ENCODE measurements at places on chromosomes 3 and 15.

- DNase-seq: no peak
These were observed 67.1 kb downstream of the MB21D2 start for GRCh38 chr3:192850451-192850981.

- DNase-seq: no peak
These were observed 109.9 kb upstream of the RAP2B start for GRCh38 chr3:153052096-153052460.

DNA sequence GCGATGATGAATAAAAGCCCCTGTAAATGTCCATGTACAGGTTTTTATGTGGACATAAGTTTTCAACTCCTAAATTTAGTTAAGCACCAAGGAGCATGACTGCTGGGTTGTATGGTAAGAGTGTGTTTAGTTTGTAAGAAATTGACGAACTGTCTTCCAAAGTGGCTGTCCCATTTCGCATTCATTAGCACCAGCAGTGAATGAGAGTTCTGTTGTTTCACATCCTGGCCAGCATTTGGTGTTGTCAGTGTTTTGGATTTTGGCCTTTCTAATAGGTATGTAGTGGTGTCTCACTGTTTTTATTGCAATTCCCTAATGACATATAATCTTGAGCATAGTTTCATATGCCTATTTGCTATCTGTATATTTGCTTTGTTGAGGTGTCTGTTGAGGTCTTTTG is 3.7 kb downstream of the ZNF621 start:
- DNase-seq: no peak

DNA sequence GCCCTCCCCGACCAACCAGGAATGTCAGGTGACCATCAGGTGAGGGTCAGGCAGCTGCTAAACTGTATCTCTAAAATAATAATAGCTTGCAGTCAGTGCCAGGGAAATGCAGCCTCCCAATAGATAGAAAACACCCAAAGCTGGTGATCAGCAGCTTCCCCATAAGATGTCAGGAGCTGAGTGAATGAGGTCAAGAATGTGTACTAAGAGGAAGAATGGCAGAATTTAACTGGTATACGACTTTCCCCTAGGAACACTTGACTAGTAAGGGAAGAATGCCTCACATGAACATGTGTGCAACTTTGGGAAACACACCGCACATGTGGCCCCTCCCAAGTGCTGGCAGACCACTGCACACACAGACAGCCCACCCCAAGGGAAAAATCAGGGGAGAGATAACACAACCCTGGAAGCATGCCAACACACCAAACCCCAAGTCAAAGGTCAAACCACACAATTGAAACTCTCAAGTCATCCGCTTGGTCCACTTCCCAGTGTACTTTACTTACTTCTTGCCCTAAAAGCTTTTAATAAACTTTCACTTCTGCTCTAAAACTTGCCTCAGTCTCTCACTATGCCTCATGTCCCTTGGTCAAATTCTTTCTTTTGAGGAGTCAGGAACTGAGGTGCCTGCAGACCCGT is 806.5 kb downstream of the OTOL1 start:
- DNase-seq: no peak

DNA sequence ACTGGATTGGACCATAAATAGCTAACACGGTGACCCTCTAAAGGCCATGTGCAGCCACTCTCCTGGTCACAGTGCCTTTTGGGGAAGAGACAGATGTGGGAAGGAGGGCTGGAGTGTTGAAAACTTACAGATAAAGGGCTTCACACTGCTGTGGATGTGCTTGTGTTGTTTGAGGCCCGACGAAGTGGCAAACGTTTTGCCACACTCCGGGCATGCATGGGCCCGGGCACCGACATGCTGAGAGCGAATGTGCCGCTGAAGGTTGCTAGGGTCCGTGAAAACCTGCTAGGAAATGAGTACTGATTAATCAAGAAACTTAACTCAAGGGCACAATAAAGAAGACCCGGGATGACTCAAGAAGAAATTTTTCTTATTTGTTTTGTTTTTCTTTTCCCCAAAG is 542.6 kb downstream of the MECOM start:
- DNase-seq: no peak

- DNase-seq: no peak
These were observed 50.0 kb downstream of the DHX30 start for GRCh38 chr3:47852604-47853602.

GRCh38 chr15:79133309-79133708 is 42.7 kb upstream of the RASGRF1 start:
- no peak for DNase-seq

- DNase-seq: no peak
These were observed 237.5 kb downstream of the UBE2E2 start for GRCh38 chr3:23440416-23441294.

GRCh38 chr15:51299187-51300015 is 39.0 kb downstream of the CYP19A1 start:
- DNase-seq: no peak

DNA sequence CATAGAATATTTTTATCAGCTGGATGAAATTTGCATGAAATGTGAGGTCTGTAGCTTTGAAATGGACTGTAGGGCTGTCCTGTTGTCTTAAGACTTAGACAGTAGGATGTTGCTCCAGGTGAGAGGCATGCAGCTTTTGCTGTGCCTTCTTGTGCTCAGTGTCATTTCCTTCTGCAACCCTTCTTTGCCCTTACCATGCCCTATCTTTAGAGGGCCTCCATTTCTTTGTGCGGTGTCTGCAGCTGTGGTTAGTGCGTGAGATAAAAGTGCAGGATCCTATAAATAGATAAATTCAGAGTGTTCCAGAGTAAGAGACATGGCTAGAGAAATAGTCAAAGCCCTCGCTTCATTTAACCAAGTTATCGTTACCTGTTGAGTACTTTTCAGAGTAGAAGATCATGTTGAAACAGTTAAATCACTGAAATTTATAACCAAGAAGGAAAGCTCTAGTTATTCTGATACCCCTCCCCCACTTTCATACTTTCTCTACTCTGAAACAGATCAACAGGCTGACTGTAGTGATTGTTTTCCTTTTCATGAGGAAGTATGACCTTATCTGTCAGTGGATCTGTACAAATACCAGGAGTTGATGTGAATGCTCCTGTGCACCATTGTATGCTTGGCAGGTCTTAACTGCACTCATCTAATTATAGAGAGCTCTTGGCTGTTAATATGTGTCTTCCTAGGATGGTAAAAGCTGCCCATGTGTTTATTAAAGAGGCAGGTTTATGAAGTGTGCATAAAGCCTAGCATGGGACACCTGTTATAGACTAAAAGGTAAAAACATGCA is 18.2 kb downstream of the EIF3J start:
- no peak for DNase-seq

GRCh38 chr3:171783626-171784025 is 26.7 kb downstream of the PLD1 start:
- no peak for DNase-seq

DNA sequence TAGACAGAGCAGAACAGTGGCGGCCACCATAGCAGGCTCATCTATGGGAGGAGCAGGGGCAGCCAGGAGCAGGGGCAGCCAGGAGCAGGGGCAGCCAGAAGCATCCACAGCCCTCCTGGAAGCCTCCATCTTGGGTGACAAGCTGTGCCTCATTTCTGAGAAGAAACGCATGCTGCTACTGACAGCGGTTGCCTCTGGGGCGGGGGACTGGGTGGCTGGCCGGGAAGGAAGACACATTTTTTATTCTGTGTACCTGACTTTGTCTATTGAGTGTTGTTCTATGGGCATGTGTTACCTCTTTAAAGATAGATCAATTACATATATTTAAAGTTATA is 71.5 kb upstream of the KLF13 start:
- DNase-seq: no peak

DNA sequence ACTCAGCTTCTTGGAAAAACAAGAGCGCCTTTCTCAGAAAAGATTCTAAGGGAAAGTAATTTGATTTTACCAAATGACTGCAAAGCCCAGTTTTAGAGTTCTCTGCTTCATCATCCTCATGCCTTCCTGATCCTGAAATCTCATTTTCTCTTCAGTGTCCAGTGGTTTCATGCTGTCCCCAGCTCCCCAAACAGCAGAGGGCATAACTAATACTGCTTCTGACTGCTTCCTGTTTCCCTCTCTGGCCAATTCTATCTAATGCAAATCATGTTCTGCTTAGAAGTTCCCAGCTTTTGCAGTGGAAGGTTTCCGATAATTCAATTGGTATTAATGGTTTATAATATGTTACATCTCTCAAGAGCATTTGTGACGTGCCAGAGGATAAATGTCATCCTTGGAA is 161.1 kb downstream of the CLSTN2 start:
- no peak for DNase-seq

DNA sequence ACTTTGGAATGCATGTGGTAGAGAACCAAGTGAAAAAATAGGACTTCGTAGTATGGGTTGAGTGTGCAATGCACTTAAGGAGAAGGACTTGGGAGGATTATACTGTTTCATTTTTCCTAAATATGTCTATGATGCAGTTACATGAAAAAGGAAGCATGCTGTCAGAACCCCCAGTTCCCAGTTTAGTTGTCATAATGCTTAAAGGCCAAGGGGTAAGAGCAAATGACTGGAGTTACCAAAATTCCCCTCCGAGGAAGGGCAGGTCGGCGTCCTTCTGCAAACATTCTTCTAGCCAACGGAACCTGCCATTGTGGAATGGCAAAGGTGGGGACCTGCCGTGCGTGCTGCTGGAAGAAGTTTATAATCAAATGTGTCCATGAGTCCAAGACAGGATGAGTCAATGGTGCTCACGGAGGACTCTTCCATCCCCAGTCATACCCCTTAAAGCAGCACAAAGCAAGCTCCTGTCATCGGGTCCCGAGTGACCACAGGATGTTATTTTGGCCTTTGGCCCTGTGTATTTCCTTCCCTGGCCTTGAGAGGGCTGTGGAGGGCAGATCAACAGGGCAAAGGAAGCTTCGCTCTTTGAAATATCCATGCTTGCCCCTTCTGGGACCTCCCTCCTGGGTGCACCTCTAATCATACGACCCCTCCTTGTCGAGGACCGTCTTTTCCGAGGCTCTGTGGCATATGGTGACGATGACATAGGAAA is 93.2 kb downstream of the SLCO3A1 start:
- no peak for DNase-seq

- DNase-seq: no peak
These were observed 107.8 kb downstream of the ASB7 start for GRCh38 chr15:100710222-100710621.

GRCh38 chr3:186705882-186706780 is 11.0 kb upstream of the KNG1 start:
- no peak for DNase-seq
